Uterus (tissue), 4 donors: ENCODE measurements at places on chromosomes 4 and X.

DNA sequence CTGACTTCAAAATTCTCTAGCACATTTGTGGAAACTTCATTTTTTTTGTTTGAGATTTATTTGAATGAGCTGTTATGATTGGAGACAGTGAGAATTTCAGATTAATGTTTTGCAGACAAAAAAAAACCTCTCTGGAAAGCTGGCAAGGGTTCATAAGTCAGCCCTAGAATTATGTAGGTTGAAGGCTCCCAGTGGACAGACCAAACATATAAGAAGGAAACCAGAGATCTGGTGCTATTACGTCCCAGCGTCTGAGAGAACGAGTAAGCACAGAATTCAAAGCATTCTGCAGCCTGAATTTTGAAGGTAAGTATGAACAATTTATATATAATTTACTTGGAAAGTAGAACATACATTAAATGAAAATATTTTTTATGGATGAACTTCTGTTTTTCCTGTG is at the start of gene AGTR2:
AGTR2 (plus strand) TSS at position 234 of the 400 bp plus-strand sequence. CDS start 1,537 bp downstream, outside the sequence.
- peak within 1 kb of the TSS; percentile 15 for H3K27ac ChIP-seq
- no peak for DNase-seq
- no peaks in the 10 kb centered on the region for H3K36me3 ChIP-seq
- H3K4me3 ChIP-seq, result no peak within 1 kb of the TSS
- no peaks in the 10 kb centered on the region for H3K27me3 ChIP-seq

DNA sequence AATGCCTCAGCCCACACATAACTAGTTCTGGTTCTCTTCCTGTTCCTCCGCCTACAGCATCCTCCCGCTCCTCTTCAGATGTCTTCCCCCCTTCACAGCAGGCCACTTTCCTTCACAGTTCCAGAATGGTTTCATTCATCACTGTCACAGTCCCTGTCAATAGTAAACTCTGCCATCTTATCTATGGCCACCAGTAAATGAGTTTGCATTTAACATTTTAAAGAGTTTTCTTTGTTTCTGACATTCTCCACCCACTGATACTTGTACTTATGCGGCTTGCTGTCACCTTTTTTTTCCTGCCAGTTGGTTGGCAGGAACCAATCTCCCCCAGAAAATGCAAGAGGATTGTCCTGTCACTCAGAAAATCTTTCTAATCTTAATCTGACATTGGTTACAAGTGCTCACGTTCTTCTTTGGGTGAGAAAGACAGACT is 114.1 kb downstream of the GLUD2 start:
- no peak for DNase-seq
- no peaks in the 10 kb centered on the region for H3K4me1 ChIP-seq
- no peak overlapping the region for H3K27ac ChIP-seq
- no peaks in the 10 kb centered on the region for H3K27me3 ChIP-seq
- no peaks in the 10 kb centered on the region for H3K36me3 ChIP-seq

GRCh38 chrX:5718651-5719050 is 510.0 kb downstream of the NLGN4X start:
- no peak overlapping the region for H3K27ac ChIP-seq
- no peaks in the 10 kb centered on the region for H3K4me1 ChIP-seq
- DNase-seq, result no peak
- H3K4me3 ChIP-seq, result no peak overlapping the region
- H3K36me3 ChIP-seq, result no peaks in the 10 kb centered on the region

DNA sequence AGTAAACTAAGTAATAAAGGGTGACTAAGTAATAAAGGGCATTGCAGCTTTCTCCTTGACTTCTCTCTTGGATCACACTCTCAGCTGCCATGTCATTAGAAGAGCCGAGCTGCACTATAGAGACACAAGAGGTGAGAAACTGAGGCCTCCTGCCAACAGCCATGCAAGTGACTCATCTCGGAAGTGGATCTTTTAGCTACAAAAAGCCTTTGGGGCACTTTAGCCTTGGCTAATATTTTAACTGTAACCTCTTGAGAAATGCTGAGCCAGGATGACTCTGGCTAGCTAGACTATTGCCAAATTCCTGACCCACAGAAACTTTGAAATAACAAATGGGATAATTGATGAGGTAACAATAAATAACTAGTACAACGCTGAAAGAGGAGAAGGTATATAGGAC is 1.5 kb upstream of the NEIL3 start:
- DNase-seq, result no peak
- no peaks in the 10 kb centered on the region for H3K27me3 ChIP-seq
- no peak overlapping the region for H3K27ac ChIP-seq
